ENCODE measurements at places on chromosomes 1 and 21.

DNA sequence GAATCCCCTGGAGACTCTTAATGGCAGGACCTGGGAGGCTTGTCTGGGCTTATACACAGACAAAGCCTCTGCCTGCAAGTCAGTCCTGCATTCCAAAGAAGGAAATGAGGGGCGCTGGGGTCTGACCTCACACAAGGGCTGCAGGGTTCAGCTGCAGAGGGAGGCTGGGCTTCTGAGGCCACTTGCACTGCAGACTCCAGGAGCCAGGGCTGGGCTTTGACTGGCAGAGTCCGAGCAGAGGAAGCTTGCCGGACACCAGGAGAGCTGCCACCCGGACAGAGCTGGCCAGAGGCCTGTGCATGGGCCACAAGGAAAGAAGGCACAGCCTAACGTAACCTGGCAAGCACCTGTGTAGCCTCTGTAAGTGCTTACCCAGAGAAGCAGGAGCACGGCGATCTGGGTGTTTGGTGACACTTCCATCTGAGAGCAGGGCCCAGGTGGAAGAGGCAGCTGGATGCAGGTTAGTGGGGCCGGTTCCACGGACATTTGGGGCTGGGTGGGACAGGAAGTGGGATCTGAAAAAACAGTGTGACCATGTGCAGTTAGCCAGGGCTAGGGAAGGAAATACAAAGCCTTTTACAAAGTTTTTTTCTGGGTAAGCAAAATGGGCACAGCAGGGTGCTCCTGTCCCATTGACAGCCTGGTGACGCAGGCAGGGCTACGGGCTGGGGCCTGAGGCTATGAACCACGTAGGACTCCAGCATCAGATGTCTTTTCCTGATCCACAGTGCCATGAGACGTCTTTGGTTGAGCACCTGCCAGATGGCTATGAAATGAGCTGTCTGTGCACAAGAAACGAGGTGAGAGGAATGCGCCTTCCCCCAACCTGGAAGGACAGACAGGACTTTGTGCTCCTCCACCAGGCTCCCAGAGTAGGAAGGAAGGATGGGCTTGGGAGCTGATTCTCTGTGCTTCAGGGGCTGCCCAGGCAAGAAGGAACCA, 37.3 kb upstream of the LBR start:
- no peak for DNase-seq

GRCh38 chr1:6981595-6981994, 196.3 kb downstream of the CAMTA1 start:
- no peak for DNase-seq

DNA sequence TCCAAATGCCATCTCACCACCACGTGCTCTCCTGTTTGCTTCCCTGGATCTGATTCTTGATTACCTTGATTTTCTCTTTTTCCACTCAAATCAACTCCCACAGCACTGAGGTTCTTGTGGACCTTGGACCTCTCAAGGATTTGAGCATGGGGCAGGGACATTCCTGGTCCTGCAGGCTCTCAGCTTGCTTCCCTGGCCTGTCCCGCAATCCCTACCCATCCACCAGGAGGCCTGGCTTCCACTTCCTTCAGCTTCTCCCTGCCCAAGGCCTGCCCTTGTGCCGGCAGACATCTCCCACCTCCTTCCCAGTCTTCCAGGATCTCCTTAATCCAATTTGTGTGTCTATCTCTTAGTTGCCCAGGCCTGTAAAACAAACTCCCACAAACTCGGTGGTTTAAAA, 21.6 kb downstream of the PLA2G2A start:
- no peak for DNase-seq

- DNase-seq = no peak
Measured at GRCh38 chr1:95208876-95209275, 25.1 kb upstream of the RWDD3 start.

DNA sequence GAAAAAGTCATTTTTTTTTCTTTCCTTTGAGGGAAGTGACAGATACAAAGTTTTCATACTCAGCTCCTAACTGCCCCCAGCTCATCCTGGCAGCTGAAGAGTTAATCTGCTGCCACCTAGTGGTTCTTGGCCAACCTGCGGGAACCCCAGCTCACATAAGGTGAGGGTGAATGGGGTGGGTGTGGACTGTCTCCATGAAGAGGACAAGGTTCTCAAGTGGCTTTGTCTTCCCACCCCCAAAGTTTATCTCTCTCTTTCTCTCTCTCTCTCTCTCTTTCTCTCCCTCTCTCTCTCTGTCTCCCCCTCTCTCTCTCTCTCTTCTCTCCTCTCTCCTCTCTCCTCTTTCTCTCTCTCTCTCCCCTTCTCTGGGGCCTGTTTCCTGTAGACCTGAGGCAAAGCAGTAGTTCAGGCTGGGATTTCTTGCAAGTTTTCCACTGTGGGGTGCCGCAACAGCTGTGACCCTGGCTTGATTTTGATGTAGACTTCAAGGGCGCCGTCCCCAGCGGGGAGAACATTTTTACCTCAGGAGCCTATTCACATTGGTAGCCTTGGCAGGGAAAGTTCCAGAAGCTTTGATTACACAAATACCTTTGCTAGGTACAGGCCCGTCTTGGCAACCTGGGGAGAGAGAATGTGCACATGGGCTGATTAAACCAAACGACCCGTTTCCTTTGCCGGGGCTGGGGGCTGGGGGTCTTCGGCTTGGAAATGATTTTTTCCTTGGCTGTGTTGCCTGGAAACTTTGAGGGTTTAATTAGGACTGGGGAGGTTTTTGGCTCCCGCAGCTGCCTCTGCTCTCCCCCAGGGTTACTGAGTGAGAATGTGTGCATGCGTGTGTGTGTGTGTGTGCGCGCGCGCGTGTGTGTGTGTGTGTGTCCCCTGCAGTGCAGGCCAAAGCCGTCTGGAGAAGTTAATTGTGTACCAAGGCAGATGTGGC, 135.9 kb downstream of the TM2D1 start:
- DNase-seq = peak; percentile 14

DNA sequence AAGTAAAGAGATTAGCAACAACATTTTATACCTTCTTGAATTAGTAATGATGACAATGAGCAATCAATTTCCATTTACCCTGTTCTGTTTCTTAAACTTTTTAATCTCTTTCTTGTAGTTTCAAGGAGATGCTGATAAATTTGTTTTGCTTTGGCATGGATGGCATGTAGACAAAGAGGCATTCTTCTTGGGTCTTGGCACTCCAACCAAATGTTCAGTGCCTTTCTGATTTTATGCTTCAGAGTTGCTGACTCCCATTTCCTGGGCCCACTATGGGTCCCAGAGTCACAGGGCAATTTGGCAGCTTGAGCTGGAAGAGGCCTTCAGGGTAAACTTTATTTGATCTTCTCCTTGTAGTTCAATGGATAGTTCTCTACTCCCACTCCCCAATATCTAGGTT, 42.1 kb upstream of the OSBPL9 start:
- no peak for DNase-seq

DNA sequence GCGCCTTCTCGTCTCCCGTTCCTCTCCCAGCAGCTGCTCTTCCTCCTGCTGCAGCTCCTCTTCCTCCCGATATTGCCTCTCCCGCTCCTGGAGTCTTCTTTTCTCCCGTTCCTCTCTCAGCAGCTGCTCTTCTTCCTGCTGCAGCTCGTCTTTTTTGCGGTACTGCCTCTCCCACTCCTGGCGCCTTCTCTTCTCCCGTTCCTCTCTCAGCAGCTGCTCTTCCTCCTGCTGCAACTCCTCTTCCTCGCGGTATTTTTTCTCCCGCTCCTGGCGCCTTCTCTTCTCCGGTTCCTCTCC, 5.3 kb downstream of the TCHH start:
- DNase-seq = no peak

- no peak for DNase-seq
Measured at GRCh38 chr21:36171741-36172331, 15.2 kb downstream of the DOP1B start.

DNA sequence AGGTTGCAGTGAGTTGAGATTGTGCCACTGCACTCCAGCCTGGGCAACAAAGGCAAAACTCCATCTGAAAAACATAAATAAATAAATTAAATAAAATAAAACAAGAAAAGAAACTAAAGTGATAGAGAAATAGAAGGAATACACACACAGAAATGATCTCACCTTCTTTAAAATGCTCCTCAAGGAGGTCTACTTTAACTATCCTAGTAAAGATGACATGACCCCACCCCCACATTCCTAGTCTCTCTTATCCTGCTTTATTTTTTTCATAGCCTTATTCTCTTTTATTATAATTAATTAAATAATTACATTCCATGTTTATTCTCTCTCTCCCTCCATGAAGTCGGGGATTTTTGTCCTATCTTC, 18.0 kb upstream of the CR1L start:
- no peak for DNase-seq

DNA sequence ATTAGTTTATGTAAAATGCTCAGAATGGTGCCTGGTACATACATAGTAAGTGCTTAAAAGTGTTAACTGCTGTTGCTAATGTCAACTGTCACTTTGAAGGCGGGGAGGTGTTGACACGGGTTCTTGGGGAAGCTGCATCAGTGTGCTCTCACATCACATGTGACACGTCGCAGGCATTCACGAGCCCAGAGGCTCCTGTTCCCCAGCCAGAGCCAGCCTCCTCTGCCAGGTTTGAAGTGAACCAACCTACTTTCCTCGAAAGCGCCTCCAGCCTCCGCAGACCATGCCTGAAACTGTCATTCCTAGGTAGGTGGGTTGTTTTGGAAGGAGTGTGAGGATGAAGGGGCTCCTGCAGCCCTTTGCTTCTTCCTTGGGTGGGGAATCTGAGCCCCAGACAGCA, 13.8 kb downstream of the GALNT2 start:
- DNase-seq = no peak

DNA sequence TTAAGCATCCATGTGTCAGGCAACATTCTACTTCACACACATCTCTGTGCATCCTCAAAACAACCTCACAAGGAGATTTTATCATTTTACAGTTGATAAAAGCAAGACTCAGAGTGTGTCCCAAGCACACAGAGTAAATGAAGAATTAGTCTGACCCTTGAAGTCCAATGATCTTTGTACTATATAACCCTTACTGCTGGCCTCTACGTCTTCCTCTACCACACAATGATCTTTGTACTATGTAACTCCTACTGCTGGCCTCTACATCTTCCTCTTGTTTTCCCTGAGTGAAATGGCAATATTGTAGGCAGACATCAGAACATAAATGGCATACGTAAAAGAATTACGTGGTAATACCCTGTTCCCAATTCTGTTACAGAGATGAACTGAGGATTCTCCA, 55.3 kb downstream of the AHCTF1 start:
- no peak for DNase-seq

DNA sequence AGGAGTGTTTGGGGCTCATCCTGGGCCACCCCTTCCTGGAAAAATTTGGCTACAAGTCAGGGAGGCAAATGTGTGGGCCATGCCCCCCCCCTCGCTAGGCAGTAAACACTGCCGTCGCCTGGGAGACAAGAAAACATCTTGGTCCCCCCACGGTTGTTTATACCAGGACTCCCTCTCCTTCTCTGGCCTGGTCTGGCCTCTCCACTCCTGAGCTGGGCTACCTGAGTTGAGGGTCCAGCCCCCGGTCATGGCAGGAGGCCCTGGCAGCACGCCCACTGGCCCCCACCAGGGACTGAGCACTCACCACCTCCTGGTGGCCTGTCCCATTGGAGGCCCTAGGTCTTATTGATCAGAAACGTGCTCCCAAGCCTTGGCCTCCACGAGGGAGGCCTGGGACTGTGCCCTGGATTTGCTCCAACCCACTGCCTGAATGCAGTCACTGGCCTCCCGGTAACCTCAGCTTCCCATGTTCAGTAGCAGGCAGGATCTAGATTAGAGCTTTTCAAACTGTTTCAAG, 15.8 kb downstream of the KCNQ4 start:
- DNase-seq = no peak

- DNase-seq = no peak
Measured at GRCh38 chr1:162090378-162090777, 20.9 kb downstream of the NOS1AP start.

DNA sequence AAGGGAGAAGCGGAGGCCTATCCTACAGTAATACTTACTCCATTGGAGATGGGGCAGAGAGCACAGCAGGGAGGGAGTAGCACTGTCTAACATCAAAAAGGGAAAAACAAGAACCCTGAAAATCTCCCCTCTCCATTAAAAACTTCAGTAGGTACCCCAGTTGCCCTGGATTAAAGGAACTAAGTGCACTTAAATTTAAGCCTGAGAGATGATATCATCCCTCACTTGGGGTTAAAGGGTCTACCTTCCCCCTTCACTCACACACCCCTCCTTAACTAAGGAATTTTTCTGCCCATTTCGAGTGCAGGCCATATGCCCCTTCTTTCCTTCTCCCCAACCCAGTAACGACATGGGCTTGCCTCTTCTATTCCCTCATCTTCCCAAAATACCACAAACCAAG, 3.7 kb upstream of the MTMR11 start:
- no peak for DNase-seq

DNA sequence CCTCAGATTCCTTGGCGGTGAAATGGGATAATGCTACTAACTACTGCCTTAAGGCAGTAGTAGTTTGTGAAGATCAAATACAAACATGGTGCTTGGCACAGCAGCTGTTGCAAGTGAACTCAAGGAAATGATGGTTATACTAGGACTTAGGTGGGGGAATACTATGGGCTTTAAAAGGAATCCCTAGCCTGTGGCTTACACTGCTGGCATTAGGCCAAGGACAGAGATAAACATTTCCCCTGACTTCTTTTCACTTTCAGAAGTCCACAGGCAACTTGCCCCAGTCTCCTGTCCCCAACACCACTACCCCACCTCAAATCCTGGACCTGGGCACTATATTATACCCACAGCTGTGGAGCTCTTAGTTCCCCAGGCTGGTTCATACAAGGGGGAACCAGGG, 13.1 kb upstream of the VAMP4 start:
- no peak for DNase-seq

GRCh38 chr1:109598156-109598555, 21.3 kb downstream of the GNAT2 start:
- no peak for DNase-seq

DNA sequence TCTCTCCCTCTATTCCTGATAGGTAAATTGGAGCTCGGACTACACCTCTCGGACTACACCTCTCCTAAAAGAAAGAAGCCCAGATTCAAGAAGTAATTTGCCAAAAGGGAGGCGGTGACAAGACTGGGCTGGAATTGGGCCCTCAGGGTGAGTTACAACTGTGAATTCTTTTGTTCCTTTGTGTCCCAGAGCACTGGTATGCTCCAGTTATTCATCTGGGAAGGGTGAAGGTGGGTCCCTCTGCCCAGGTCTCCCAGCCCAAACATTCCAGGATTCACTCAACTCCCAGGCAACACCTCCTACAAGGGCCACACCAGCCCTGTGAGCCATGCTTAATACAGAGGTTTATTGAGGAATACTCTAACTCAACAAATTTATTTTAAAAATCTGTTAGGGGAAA, 69.2 kb downstream of the LMX1A start:
- no peak for DNase-seq

GRCh38 chr1:11857164-11857851, 1.4 kb downstream of the NPPB start:
- no peak for DNase-seq

GRCh38 chr1:100757946-100758345, 38.4 kb downstream of the VCAM1 start:
- no peak for DNase-seq

Data from CD8-positive, alpha-beta T cell (primary cell).